Stimulated activated CD4-positive, alpha-beta T cell treated with anti-CD3 and anti-CD28 coated beads, TNF-alpha, amount 100 ng/mL, for 4 hours (primary cell): ENCODE measurements at places on chromosomes 6 and 20.

DNA sequence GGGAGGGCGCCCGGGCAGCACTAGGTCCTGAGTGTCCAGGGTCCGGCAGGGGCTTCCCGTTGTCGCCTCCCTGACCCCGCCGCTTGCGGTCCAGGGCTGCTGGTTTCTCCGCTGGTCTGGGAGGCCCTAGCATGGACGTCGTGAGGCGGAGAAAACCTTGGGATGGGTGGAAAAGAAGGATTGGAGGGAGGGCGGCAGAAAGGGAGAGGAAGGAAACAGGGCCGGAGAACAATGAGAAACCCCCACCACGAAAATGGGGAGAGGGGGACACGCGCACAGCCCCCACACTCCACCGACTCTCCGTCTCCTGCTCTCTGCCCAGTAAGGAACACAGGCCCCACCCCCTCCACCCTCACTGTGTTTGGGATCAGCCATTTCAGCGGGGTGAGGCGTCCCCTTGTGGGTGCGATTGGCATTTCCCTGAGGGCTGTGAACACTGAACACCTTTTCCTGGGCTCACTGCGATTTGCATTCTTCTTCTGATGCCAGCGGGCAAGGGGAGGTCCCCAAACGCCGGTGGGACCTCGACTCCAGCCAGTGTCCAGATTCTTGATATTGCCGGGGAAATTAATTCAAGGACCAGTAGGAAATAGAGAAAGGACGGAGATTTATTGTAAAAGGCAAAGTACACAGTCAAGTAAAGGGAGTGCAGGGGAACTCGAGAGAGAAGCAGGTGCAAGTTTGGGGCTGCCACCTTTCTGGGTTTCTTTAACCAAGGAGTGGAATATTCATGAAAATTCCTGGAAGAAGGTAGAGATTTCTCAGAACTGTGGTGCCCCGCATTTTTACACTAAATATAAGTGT, 3.3 kb upstream of the RAET1G start:
- DNase-seq, result peak; percentile 60

DNA sequence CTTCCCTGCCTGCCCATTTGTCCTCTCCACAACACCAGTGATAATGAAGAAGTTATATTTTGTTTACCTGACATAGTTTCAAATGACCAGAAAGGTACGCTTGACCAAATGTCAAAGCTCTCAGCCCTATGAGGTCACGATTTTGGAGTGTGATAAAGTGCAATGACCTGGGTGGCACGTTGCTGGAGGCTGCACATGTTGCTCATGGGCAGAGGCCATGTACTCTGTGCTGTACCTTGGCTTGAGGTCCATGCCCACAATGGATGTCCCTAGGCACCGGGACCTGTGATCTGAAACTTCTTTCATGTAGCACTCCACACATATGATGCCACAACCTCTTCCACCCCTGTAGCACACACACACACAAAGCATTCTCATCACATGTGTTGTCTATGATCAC, 164.0 kb upstream of the HEY2 start:
- DNase-seq, result no peak

DNA sequence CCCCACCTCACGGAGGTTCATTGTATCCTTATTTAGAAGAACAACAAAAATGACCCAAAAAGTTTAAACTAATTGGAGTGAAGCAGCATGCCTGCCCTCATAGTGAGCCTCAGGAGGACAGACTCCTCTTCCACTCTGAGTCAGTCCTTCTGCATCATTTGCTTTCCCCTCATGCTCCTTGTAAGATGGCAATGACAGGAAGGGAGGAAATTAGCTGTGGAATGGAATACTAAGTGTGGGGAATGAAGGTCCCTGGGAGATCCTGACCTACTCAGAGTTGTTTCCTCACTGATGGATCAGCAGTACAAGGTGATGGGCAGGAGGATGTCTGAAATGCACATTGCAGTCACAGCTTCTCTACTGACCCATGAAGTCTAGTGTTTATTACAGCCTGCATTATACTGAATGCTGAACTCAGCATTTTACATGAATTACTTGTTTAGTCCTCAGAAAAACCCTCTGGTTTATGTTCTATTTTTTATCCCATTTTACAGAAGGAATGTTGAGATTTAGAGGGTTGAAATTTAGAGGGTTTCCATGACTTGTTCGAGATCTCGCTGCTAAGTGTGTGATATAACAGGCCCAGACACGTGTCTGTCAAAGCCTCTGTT, 212.0 kb upstream of the PCSK2 start:
- no peak for DNase-seq

GRCh38 chr6:118370722-118371121, 177.4 kb upstream of the PLN start:
- no peak for DNase-seq

GRCh38 chr6:132866762-132867449, 52.5 kb downstream of the RPS12 start:
- no peak for DNase-seq

- no peak for DNase-seq
Measured at GRCh38 chr6:128078276-128078675, 177.4 kb upstream of the THEMIS start.

- no peak for DNase-seq
Measured at GRCh38 chr20:33853507-33853813, 42.3 kb downstream of the CHMP4B start.

GRCh38 chr6:152952866-152953509, 29.9 kb downstream of the FBXO5 start:
- DNase-seq, result no peak

DNA sequence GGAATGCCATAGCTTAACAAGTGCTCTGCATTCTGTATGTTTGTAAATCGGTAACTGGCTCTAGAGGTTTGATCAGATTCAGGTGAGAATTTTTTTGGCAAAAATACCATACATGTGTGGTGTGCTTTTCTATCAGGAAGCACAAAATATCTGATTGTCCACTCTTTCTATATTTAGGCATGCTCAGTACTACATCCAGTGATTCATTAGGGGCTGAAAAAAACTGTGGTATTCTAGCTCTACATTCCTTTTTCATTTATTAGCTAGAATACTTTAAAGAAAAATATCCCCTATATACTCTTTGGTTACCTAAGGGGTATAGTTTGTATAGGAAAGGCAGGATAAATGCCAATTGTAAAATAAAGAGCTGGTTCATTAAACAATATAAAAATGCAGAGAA, 10.6 kb upstream of the ELOVL2 start:
- no peak for DNase-seq

- DNase-seq, result no peak
Measured at GRCh38 chr6:112773187-112773586, 426.1 kb downstream of the RFPL4B start.

DNA sequence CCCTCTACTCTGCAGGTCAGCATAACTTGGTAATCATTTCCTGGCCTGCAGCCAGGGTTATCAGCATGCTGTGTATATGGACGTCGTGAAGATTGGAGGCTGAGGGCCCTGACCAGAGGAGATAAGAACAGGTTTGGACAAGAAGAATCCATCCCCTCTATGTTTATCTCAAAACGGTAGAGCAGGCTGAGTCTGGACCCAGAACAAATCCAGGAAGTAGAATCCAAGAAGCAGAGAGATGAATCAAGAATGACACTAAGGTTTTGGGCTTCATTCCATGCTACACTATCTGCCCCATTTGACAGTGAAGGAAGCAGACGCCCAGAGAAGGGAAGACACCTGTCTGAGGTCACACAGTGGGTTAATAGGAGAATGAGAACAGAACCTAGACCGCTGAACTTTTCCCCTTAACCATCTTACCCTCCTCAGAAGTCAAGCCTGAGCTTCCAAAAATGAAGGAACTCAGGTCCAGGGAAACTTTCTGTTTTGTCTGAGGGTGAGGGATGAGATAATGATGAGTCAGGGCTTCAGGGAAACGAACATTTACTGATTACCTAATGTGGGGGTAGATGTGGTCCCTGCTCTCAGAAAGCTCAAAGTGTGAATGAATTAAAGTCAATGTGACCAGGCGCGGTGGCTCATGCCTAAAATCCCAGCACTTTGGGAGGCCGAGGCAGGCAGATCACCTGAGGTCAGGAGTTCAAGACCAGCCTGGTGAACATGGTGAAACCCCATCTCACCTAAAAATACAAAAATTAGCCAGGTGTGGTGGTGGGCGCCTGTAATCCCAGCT, 9.4 kb upstream of the COMMD7 start:
- DNase-seq, result no peak

DNA sequence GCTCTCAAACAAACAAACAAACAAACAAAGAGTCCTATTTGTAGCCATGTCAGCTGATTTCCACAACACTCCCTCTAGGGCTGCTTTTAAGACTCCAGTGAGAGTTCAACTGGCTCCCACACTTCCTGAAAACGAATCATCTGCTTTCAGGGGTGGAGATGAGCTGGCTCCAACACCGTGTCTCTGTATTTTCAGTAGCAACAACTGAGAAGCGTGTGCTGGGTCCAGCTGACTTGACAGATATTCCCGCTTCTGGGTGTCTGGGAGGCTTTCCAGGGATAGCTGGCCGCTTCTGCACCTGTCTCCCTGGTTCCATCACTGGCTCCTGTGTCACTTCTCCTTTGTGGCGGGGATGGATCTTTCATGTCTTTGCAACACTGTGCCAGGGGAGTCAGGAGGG, 272.5 kb upstream of the SOX4 start:
- no peak for DNase-seq

GRCh38 chr6:123967905-123968304, 164.2 kb downstream of the NKAIN2 start:
- DNase-seq, result no peak

- no peak for DNase-seq
Measured at GRCh38 chr20:54029643-54030042, 40.8 kb downstream of the BCAS1 start.

DNA sequence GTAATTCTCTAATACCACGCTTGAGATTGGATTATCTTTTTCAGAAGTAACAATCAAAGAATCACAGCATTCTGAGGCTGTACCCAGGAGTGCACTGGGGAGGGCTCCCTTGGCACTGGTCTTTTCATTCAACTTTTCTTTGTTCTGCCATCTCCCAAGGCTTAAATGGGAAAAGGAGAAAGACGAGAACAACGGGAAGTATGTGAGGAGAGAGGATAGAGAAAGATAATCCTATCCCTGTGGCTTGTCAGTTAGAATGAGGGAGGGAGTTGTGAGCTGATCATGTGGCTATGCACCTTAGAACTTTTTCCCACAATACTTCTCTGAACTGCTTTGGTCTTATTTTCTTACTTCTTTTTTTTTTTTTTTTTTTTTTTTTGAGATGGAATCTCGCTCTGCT, 83.1 kb downstream of the CAP2 start:
- DNase-seq, result no peak

- no peak for DNase-seq
Measured at GRCh38 chr20:59046862-59047261, 4.3 kb upstream of the PRELID3B start.

DNA sequence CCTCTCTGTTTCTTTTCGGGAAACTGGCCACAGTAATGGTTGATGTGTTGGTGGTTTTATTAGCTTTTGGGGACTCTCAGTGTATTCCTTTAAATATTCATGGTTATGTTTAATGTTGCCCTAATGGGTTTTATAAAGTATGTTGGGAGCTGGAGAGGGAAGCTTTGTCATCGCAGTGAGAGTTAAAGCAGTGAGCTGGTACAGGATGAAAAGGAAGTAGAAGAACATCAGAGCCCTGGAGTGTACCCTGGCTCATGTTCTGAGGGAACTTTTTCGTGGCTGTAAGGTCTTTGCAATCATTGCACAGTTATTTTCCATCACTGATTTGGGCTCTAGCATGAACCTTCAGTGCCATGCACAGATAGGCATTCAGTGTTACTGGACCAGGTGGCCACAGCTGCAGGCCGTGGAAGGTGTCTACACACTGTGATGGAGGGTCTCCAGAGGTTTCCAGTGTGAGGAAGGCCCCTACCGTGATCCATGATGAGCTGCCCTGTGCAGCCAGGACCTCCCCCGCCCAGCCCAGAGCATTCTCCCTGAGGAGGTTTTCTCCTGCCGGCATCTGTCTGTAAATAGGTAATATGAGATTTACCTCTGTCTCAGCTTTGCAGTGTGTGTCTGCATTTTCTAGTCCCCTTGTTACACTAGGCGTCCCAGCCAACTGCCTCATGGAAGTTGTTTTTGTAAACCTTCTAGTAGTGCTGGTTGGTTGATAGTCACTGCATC, 22.4 kb upstream of the TMEM217 start:
- no peak for DNase-seq

DNA sequence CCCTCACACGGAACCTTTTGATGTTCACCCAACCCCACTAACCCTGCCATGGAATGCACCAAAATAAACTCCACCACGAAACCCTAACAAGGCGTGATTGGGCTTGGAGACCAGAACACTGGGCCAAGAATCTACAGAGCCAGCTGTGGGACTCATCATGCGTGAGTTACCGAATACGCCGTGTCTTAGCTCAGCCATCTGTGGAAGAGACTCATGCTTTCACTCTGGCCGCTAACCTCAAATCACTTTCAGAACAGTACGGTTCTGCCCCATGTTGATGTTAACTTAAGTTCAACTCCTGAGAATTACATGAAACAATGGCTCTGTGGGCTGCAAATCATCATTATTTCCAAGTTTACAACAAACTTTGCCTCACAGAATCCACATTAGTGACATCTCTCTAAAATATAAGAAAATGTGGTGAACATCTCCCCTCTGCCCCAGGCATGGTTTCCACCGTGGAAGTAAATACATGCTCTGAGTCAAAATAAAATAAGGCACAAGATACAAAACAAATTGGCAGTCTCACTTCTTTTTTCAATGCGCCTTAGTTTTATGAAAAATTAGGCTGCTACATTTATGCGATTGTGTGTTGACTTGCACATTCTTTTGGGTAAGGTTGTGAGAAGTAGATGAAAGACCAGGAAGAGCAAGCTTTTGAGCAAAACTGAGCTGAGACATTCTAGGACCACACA, 308.9 kb upstream of the EXOC2 start:
- DNase-seq, result no peak

- DNase-seq, result no peak
Measured at GRCh38 chr20:33812908-33813462, 1.8 kb downstream of the CHMP4B start.

DNA sequence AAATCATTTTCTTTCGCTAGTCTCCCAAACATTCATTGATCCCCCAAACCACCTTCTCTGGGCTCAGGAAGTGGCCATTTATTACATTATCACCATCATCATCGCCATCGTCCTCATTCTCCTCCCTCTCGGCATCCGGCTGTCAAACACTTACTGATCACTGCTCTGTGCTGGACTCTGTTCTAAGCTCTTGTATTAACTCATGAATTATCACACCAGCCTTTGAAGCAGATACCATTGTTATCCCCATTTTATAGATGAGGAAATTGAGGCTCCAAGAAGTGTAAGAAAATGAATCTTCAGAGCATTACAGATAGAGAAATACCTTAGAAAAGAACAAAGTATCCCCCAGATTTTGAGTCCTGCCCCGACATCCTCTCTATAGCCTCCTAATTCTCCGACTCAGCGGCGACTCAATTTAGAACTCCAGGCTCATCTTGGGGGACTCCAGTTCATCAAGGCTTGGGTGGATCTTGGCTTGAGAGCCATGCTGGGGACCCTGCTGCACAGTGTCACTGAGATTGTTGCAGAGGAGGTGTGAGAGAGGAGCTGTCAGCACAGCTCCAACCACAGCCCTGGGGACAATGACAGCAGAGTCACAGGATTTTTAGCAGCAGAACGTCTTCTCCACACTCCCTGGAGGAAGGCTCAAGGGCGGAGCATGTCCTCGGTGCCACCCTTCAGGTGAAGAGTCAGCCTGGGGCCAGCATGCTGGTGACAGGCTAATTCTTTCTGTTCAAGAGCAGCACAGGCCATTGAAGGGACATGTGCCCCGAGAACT, 6.6 kb upstream of the EEF1E1 start:
- no peak for DNase-seq

GRCh38 chr20:25341716-25342680, 48.6 kb downstream of the ABHD12 start:
- no peak for DNase-seq

- no peak for DNase-seq
Measured at GRCh38 chr6:36381502-36382389, 5.7 kb downstream of the ETV7 start.
